ENCODE measurements at places on chromosomes 7 and 10.

GRCh38 chr7:44630792-44631457 lies 24.5 kb downstream of the OGDH start:
- DNase-seq, result no peak

DNA sequence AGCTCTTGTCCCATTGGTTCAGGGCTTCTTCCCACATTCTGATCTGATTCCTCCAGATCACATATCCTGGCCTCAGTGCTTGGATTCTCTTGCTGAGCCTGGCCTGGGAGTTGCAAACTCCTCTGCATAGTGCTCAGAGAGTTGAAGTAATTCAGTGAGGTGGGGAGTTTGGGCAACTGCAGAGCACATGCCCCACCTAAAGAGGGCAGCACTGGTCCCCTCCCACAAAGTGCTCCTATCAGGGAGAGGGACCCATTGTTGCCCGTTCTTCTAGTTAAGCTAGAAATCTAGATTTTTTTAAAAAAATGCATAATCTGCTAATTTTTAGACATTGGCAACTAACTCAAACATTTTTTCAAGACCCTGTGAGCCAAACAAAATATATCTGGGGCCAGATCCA lies 45.1 kb downstream of the CHN2 start:
- no peak for DNase-seq

DNA sequence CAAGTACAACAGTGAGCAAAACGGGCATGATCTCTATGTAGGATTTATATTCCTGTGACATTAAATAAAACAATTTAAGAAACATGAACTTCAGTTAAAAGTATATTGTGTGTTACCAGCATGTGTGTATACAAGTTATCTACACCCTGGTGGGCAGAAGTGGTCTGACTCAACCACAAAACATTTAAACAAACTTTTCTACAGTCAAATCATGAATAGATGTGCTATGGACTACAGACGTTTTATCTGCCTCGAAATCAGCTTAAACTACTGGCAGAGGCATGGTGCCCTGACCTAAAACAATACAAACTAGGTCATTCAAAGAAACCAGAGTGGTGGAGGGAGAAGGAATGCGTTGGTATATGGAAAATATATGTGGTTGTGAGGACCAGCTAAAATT lies 3.6 kb downstream of the ARL3 start:
- no peak for DNase-seq

DNA sequence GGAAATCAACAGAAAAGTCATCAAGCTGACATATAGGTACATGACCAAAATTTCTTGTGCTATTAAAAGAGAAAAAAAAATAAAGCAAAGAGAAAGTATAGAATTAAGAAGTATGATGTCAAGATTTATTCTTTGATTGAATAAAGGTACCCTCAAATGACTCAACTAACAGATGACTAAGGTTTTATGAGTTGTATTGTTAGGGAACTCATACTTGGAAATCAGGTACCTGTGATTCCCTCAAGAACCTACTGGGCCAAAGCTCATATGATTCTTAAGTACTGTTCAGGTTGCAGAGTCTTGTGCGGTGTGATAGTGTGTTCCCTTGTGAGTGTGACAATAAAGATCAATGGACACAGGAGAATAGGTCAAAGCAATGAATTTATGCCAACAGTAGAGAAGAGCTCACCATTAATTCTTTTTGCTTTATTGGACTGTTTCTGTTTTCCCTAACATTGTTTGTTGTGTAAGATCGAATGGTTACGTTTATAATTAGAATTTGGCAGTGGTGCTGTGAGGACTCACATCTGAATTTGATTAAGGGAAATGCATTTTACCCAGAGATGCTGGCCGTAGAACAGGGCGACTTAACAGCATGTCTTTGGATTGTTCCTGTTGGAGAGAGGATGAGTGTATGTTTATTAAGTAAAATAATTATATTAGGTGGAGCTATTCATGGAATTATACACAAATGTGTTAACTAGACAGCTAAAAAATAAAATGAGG lies 293.2 kb upstream of the SEMA3D start:
- DNase-seq, result no peak

GRCh38 chr7:42203336-42203735 lies 33.7 kb downstream of the GLI3 start:
- DNase-seq, result no peak

- DNase-seq, result no peak
Observed at GRCh38 chr10:13930120-13930519, 343.4 kb downstream of the PRPF18 start.

- DNase-seq, result no peak
Observed at GRCh38 chr10:113895018-113895417, 40.6 kb downstream of the NHLRC2 start.

DNA sequence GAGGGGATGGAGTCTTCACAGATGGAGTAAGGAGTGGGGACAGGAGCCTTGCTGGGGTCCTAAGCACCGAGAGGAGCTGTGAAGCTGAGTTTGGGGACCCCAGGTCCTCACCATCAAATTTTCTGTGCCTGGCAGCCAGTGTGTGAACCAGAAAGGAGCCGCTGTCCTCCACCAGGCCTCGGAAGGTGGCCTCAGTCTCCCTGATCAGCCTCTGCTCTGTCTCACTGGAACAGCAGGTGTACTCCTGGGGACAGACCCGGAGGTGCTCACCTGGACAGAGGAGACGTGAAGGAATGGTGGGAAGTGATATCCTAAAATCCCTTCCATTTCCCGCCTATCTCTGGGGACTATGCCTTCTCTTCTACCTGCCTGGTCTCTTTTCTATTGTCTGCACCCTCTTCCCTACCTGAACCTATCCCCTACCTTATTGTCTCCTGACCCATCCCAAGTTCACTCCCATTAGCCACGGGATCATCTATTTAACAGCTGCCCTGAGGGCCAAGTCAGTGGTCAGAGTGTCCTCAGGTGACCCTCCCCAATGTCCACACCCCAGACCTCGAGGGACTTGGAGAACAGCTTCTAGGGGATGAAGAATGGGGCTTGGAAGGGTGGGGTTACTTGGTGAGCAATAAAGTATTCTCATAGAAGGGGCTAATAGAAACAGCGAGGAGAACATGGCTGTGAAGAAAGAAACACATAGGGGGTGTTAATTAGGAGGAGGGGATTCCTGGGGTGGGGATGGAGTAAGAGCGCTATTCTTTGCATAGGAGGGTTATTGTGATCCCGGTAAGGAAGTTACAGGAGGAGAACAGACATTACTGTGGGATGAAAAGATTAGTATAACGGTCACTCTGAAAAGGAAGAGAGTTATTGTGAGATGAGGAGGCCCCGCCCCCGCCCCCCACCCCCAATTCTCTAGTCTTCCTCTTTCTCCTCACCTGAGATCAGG lies 811 bp downstream of the GPC2 start:
- no peak for DNase-seq

- DNase-seq, result no peak
Observed at GRCh38 chr7:17646253-17646956, 293.9 kb downstream of the SNX13 start.

- no peak for DNase-seq
Observed at GRCh38 chr10:16612115-16612980, 90.7 kb upstream of the C1QL3 start.

- DNase-seq, result no peak
Observed at GRCh38 chr7:128041203-128041602, 10.0 kb upstream of the LRRC4 start.

- no peak for DNase-seq
Observed at GRCh38 chr7:129612112-129613015, 844 bp downstream of the NRF1 start.

DNA sequence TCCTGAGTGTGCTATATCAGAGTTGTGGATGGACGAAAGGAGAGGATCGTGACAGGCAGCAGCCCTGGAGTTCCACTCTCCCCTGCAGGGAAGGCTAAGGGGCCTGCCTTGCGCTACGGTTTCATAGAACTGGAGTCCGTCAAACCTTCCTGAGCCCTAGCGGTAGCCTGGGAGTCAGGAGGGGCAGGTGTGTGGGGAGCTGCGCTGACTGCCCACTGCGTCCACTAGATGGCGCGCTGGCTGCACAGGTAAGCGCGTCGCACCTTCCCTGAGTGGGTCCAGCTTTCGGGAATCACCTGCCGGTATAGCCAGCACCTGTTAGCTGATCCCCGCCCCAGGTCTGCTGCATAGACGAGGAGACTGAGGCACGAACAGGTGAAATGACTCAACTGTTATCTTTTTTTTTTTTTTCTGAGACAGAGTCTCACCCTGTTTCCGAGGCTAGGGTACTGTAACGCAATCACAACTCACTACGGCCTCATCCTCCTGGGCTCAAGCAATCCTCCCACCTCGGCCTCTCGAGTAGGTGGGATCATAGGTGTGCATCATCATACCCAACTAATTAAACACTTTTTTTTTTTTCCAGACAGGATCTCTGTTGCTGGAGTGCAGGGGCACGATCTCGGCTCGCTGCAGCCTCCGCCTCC lies 20.2 kb upstream of the BAIAP2L1 start:
- DNase-seq, result peak; percentile 27

- no peak for DNase-seq
Observed at GRCh38 chr10:88744002-88744401, 15.8 kb upstream of the LIPN start.

DNA sequence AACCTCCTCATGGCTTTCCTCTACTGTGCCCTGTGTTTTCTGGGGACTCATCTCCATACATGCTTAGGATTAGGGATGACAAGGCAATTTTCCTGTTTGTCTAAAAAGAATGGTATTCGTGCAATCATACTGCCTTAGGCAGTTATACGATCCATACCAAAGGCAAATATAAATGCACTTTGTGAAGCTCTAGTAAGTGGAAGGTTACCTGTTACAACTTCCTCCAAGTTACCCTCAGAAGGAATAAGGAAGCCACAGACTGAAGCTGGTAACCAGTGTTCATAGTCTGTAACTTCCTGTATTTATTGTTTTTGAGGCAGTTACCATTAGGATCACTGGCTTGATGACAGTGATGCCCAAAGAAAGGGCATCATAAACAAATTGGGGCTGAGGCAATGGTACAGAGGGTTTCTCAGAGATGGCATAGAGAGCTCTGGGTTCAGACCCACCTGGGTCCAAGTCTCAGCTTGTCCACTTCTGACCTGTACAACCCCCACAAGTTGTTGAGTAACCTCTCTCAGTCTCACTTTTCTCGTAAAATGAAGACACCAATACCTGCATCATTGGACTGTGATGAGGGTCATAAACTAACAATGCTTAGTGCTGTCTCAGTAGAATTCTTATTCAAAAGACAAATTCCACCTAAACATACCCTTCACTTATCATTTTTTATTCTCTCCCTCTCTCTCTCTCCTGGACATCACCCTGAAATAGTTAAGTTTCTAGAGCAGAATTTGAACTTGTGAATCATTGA lies 138.2 kb downstream of the ELMO1 start:
- peak; percentile 10 for DNase-seq

DNA sequence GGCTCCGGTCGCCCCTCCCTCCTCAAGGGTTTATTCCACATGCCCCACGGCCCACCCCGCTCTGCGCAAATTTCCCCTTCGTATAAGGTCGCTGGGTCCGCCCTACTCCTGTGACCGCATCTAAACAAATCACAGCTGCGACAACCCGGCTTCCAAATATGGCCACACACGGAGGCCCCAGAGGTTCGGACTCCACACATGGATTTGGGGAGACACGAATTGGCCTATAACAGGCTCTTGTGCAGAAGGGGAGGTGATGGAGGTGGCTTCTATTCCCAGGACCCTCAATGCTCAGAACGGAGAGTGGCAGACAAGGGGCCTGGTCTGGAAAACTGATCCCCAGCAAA lies 90.1 kb downstream of the FOXL3 start:
- peak; percentile 26 for DNase-seq

DNA sequence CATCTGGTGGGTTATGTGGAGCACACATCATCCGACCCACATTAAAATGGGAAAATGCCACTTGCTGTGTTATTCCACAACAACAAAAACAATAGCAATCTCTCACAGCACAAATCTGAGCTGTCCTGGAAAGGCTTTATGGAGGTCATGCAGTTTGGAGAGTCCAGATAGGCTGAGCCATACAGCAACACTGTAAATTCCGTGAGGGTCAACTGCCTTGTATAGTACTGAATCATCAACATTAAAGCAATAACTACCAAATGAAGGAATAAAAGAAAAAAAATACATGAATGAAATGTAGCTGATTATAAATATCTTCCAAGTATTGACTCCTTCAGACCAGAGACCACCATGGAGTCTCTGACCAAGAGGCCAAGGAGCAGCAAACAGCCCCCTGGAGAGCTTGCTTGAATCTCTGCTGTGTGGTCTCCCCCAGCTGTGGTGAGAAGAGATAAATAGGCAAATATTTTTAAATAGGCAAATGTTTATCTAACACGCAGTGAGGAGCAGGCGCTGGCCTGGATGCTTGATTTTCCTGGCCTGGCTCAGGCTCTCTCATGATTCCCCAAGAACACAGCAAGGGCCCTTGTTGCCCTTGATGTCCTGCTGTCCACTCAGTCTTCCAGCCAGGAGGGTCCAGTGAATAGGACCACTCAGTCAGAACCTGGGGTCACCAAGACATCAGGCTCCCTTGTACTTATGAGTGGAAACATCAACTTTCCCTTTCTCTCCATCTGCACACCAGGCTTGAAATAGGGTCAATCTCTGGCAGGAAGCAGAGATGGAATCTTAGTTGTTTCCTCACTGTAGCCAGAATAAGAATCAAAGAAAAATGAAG lies 1021.3 kb downstream of the XPNPEP1 start:
- no peak for DNase-seq

DNA sequence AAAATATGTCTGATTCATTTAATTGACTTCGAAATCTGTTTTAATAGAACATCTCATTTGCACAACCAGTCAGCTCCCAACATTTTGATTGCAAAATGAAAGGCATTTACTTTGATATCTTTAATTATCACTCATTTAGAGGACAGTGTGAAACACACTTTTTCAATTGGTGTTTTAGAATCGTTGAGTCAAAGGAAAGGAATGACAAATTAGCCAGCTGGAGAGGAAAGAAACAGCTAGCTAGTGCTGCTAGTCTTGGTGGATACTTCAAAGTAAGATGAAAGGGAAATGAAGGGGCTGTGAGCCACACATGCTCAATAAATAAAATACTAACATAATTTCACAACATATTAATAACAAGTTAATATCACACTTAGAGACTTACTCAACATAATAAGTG lies 570.2 kb downstream of the PHTF2 start:
- DNase-seq, result no peak

- no peak for DNase-seq
Observed at GRCh38 chr7:96026611-96027010, 254.3 kb downstream of the DYNC1I1 start.

GRCh38 chr7:51046103-51046466 lies 263.4 kb upstream of the GRB10 start:
- DNase-seq, result no peak

DNA sequence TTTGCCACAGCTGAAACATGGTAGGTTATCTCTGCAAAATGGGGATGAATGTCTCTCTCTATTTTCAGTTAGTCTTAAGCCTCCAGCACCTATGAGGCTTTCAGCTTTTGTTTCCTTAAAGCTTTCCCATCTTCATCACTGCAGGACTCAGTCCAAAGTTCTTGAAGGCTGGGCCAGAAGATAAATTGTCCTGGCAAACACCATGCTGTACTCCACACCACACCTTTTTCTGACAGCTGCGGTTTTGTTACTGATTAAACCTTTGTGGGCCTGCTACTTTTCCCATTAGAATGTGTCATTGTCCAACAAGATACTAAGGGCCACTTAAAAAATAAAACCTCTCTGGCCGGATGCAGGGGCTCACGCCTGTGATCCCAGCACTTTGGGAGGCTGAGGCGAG lies 87.2 kb upstream of the A1CF start:
- DNase-seq, result no peak

- DNase-seq, result no peak
Observed at GRCh38 chr10:54530299-54530698, 270.7 kb downstream of the PCDH15 start.
